ENCODE measurements at places on chromosomes 16 and 17.

DNA sequence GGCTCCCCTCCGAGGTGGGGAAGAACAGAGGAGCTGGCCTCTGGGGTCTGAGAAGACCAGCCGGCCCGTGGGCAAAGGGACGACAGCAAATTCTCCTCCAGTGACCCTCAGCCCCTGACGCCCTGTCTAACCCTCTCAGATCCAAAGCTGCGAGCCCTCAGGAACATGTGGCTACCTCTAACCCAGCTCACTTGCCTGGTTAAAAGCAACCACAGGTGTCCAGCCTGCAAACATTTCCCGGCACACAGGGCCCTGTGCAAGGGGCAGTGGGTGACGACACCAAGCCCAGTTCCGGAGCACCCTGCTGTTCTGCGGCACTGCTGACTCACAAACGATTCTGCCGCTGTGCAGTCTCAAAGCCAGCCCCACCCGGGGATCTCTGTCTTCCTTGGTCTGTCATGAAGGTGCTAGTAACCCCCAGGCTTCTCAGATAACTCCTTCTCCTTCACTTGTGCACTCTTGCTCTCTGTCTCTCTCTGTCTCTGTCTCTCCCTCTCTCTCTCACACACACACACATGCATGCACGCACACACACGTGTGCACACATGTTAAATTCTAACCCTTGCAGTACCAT is 23.0 kb downstream of the WNT3 start:
- no peak for DNase-seq

- no peak for DNase-seq
These were observed 425.0 kb downstream of the CDH11 start for GRCh38 chr16:64696866-64697265.

GRCh38 chr17:73933871-73934270 is 269.6 kb upstream of the RPL38 start:
- no peak for DNase-seq

- no peak for DNase-seq
These were observed 7.8 kb downstream of the MLYCD start for GRCh38 chr16:83906683-83907082.

DNA sequence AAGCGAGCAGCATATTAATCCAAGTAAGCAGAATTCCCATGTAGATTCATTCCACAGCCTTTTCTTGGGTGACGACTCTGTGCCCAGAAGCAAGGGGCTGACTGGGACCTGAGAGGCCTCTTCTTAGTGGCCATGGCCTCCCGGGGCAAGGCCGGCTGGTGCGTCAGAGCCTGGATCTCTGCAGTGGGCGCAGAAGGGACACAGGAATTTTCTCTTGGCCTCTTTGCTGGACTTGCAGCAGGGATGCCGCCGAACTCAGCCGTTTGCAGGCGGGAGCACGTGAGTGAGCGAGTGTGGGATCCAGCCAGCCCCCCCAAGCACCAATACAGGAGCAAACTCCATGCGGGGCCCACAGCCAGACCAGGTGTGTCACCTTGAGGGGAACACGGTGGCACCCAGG is 151.8 kb downstream of the RPTOR start:
- no peak for DNase-seq

- no peak for DNase-seq
These were observed 5.2 kb upstream of the CDH8 start for GRCh38 chr16:62041401-62041800.

DNA sequence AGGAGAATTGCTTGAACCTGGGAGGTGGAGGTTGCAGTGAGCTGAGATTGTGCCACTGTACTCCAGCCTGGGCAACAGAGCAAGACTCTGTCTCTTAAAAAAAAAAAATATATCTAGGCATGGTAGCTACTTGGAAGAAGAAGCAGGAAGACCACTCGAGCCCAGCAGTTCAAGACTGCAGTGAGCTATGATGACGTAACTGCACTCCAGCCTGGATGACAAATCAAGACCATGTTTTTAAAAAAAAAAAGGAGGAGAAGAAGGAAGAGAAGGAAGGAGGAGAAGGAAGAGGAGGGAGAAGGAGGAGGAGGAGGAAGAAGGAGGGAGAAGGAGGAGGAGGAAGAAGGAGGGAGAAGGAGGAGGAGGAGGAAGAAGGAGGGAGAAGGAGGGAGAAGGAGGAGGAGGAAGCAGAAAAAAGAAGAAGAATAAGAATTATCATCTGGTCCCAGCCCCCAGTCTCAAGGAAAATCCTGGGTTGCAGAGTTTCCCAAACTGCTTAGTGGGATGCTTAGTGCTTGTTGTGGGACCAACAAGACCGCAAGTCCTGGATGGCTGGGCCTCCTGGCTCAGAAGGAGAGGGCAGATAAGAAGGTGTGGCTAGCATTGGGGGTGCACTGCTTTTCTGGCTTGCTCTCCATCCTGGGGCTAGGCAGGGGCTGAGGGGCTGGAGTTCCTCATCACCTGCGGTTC is 3.7 kb upstream of the DRC7 start:
- DNase-seq: no peak

DNA sequence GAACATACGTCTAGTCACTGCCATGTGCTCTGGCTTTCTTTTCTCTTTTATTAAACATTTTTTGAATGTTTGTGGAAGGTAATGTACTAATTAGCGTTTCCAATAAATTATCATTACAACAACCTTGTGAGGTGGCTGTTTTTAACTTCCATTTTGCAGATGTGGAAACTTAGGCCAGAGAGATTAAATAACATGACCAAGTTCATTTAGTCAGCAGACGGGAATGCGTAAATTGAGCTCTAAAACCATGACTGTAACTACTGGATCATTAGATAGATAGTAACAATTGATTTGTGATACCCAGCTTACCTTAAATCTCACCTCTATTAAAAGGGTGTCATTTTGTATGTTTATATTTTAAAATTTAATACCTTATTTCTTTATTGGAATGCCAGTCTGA is 49.4 kb downstream of the RABEP1 start:
- no peak for DNase-seq

DNA sequence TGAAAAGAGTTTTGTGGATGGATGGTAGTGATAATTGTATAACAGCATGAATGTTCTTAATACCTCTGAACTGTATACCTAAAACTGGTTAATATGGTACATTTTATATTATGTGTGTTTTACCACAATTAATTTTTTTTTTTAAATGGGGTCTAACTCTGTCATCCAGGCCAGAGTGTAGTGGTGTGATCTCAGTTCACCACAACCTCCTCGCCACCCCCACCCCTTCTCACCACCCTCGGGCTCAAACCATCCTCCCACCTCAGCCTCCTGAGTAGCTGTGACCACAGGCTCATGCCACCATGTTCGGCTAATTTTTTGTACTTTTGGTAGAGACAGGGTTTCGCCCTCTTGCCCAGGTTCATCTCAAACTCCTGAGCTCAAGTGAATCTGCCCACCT is 123.2 kb downstream of the CDRT15L2 start:
- DNase-seq: no peak

GRCh38 chr16:66190411-66190810 is 176.1 kb upstream of the CDH5 start:
- DNase-seq: no peak

DNA sequence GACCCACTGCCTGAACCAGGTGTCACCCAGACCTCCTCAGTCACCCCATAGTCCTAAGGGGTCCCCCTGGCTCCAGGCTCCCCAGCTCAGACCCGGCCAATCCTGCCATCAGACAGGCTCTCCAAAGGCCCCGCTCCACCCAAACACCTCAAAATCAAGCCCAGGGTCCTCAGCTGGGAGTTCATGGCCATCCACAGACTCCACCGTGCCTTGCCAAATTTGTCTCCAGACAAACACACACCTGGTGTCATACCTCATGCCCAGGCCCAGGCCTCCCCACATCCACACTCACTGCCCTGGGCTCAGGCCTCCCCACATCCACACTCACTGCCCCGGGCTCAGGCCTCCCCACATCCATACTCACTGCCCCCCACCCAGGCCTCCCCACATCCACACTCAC is 12.5 kb downstream of the RPH3AL start:
- DNase-seq: no peak

DNA sequence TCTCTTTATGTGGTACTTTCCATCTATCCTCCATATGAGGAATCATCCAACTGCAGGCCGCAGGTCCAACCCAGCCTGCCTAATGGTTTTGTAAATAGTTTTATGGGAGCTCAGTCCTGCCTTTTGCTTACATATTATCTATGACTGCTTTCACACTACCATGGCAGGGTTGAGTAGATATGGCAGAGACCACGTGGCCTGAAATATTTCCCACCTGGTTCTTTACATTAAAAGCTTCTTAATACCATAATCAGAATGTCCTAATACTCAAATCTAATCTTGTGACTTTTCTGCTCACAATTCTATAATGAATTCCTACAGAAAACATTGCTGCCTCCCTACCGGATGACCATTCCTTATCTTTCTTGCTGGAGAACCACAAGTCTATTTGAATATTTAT is 71.7 kb downstream of the SHCBP1 start:
- DNase-seq: no peak

DNA sequence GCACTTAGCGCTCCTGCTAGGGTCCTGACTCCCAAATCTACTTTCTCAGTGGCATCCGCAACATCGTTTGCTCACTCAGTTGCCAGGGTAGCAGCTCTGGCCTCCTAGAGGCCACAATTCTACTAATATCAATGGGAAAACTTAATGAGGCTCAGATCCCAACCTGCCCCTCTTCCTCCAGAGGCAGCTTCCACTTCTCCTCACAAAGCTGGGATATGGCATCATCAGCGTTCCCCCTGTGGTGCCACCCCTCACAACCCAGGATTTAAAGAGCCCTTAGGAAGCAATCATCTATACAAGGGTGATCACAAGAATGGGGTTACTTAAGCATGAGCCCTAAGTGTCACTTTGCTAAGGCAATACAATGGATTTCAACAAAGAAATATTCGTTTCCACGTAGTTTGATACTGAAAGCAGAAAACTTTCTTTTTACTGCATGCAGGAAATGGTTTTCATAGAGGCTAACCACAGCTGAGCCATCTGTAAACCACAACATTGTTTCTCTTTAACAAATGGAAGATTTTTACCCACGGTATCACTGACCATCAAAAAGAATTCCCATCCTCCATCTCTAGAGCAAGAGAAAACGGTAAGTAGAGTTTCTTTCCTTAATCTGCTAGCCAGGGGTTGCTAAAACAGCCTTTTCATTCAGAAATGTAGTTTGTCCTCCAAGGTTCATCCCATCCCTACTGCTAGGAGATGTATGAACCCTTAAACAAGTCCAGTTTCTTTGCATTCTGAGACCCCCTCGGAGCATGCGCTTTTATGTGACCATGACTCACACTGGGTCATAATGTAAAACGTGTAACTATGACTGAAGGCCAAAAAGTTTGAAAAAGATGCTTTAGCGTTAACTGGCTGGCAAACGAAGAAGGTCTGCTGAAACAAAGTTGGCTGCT is 68.3 kb upstream of the BCAR1 start:
- DNase-seq: no peak

DNA sequence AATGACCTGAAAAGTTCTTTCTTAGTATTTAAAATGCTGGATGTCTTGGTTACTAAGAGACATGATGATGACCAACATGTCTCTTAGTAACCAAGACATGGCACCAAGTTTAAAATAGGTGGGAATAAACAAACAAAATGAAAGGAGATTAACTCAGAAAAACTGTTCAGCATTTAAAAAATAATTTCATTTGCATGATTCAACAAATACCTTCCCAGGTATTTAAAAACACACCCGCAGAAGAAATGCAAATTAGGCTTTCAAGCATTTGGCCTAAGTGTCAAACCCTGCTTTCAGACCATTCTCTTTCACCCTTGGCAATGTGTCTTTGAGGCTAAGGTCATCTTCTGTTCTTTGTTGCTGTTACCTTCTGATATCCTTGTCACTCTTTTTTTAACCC is 91.4 kb upstream of the CORO6 start:
- DNase-seq: no peak

DNA sequence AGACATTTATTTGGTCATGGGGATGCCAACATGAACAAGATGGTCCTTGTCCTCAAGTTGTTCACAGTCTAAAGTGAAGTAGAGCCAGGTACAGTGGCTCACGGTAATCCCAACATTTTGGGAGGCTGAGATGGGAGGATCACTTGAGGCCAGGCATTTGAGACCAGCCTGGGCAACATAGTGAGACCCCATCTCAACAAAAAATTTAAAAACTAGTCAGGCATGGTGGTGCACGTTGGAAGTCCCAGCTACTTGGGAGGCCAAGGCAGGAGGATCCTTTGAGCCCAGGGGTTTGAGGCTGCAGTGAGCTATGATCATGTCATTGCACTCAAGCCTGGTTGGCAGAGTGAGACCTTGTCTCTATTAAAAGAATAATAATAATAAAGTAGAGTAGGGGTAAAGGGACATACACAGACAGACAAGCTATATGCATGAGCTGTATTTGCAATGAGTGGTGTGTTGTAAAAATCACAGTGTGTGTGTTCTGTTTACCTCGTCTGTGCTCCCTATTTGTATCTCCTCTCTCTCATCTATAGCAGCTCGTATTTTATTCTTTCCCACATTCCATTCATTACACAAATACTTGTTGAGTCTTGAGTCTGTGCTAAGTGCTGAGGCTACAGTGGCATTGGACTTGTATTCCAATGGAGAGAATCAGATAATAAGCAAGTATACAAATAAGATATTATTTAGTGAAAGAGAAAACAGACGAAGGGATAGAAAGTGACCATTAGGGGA is 73.9 kb upstream of the DHX40 start:
- DNase-seq: no peak

GRCh38 chr16:89422527-89422904 is 67.8 kb downstream of the ANKRD11 start:
- DNase-seq: peak; percentile 41

- DNase-seq: no peak
These were observed 6.7 kb downstream of the ZNF423 start for GRCh38 chr16:49849037-49849753.

DNA sequence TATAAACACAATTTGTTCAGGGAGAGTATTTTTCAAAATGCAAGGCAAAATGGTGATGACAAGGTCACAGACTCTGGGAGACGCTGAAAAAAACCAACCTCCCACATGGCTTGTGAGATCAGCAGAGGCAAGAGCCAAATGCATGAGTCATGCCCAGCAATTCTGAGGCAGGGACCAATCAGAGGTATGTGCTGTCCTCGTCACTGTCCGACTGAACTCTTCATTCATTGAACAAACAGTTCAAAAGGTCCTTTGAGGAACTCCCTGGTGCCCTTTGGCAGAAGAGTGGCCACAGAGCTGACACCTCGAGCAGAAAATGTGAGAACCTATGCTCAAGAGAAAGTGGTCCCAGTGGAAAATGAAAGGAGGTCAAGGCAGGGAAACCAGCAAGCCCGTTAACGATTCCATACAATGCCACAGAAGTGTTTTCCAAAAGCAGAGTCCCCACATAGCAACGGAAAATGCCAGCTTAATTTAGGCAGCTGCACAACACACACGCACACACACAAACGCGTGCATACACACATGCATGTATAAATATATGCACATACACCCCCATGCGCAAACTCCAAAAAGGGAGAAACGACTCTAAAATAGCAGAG is 50.9 kb downstream of the CDH11 start:
- DNase-seq: no peak

DNA sequence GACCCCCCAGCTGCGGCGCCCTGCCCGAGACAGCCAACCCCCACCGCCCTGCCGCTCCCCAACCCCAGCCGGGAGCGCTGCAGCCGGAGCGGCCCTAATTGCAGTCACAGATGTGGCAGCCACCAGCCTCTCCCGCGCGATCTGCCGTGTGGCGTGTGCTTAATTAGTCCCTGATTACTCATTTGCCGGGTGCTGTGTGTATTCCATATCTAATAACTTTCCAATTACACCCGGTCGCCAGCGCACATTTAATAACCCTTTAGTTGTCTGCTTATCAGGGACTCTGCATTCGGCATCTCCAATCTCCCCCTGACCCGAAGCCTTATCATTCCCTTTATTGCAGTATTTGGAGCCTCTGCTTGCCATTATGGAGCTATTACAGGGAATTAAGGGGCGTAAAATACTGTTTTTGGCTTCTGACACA is 236.7 kb upstream of the CIBAR2 start:
- DNase-seq: no peak

- no peak for DNase-seq
These were observed 14.7 kb downstream of the AOC3 start for GRCh38 chr17:42865638-42866094.
